ENCODE measurements at places on chromosomes 2 and 18. TPM values are rescaled to one million over a fixed set of nuclear protein-coding genes. Genes with fewer than 3 reads are reported as not detected.

CAPN14 gene
- not detected for total RNA-seq

RESP18 gene
- not detected for total RNA-seq

NT5C1B gene
- not detected for total RNA-seq

PTGR3 gene
- 17.4 TPM for total RNA-seq

SERPINB10 gene
- not detected for total RNA-seq

SLC30A3 gene
- 11.8 TPM for total RNA-seq

GCKR gene
- total RNA-seq: 3.2 TPM

IGFBP5 gene
- 0.65 TPM for total RNA-seq

NR4A2 gene
- total RNA-seq: under 0.01 TPM

GPR45 gene
- not detected for total RNA-seq

RAB6C gene
- not detected for total RNA-seq

LIPG gene
- total RNA-seq: 80.9 TPM

HOXD10 gene
- total RNA-seq: 2.2 TPM

AP1S3 gene
- 2.9 TPM for total RNA-seq

PXDN gene
- 560 TPM for total RNA-seq

SNTG2 gene
- not detected for total RNA-seq

EIF4E2 gene
- 100 TPM for total RNA-seq

POTEC gene
- not detected for total RNA-seq
